Kidney (tissue), 22 donors: ENCODE measurements at places on chromosomes 13 and 19. TPM values are rescaled to one million over a fixed set of nuclear protein-coding genes. Genes with fewer than 3 reads are reported as not detected.

The DCT gene
- total RNA-seq, result 0.13 TPM

The NLRP9 gene
- total RNA-seq, result 0.09 TPM

The CRX gene
- not detected for total RNA-seq

The SPACA4 gene
- total RNA-seq, result not detected

The PSG2 gene
- total RNA-seq, result not detected

GRCh38 chr19:34391813-34392212 lies 12.4 kb upstream of the PDCD2L start:
- no peak for DNase-seq

GRCh38 chr19:49912965-49913685 lies 15.9 kb upstream of the ATF5 start:
- DNase-seq, result peak; percentile 31

DNA sequence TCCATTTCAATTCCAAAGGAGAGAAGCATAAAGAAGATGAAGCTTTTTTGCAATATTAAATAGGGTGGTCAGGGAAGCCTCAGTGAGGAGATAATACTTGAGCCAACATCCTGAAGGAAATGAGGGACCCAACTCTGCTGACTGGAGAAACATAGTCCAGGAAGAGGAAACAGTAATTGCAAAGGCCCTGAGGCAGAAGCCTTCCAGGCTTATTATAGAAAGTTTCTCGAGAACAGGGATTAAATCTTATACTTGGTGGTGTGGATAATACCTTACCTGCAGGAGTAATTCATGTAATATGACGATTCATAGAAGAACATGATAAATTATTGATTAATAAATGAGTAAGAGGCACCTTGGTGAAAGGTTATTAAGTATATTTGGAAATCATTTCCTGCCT lies 1.0 kb upstream of the RFC3 start:
- no peak for DNase-seq

- no peak for DNase-seq
Measured at GRCh38 chr13:72970956-72971355, 87.8 kb upstream of the KLF5 start.

GRCh38 chr13:38804061-38804460 lies 117.2 kb downstream of the FREM2 start:
- DNase-seq, result no peak

DNA sequence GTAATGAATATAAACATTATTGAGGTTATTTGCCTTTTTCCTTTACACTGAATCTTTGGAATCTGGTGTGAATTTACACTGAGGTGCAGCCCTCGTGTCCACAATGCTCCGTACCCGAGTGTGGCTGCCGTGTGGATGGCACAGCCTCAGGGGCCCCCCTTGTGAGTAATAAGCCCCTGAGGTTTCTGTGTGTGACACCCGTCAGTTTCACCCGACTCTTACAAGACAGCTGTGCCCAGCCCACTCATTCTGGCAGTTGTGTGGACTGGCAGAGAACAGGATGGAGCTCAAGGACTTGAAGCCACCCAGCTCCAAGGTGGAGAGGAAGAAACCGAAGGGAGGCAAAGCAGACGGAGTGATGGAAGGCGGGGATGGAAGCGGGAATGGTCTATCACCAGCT lies 7.8 kb downstream of the PROZ start:
- no peak for DNase-seq

- DNase-seq, result peak; percentile 61
Measured at GRCh38 chr13:52010890-52011631, at the start of gene ATP7B. ATP7B (minus strand) TSS chr13:52011450; CDS start chr13:52011337, 113 bp downstream.

- DNase-seq, result no peak
Measured at GRCh38 chr19:58509731-58510083, 2.1 kb downstream of the SLC27A5 start.

DNA sequence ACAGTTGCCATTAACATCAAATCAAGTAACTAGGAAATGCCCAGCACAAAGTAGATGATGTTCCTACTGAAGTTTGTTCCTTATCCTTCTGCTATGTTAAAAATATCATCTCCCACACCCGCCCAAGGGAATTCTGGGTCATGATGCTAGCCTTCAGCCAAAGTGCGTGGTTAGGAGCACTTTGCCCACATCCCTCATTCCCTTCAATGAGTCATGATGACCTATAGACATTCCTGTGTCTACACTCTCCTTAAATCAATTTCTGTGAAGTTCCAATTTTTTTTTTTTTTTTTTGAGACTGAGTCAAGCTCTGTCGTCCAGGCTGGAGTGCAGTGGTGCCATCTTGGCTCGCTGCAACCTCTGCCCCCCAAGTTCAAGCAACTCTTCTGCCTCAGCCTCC lies 17.0 kb downstream of the RXFP2 start:
- DNase-seq, result no peak
